ENCODE measurements at places on chromosomes 6 and 20.

- DNase-seq, result no peak
Measured at GRCh38 chr6:17497535-17498095, 102.5 kb upstream of the FAM8A1 start.

- DNase-seq, result no peak
Measured at GRCh38 chr6:84515067-84515466, 249.3 kb downstream of the TBX18 start.

- DNase-seq, result no peak
Measured at GRCh38 chr6:149109397-149110070, 208.0 kb upstream of the TAB2 start.

DNA sequence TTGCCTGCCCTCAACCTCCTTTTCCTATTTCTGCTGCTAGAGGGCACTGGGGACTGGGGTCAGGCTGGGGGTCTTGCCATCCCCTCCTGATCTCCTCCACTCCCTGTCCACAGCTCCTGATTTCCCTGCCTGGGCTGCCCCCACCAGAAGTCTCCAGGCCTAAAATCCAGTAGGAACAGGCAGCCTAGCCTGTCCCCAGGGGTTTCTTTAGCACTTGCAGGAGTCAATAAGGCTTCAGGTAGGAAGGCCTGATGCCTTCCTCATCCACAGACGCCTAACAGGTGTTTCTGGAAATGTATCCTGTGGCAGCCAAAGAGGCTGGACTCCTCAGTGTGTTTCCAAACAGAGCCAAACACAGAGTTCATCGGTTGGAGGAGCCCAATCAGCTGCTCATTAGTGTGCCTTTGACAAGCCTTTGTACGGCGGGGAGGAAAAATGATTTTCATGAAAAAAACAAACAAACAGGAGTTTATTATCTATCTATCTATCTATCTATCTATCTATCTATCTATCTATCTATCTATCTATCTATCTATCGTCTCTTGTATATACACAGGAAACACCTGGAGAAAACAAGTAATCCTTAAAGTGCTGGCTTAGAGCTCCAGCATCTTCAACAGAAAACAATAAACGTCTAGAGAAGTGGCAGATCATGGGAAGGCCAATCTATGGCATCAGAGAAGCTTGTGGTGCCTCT, 3.7 kb upstream of the RAET1E start:
- DNase-seq, result no peak

DNA sequence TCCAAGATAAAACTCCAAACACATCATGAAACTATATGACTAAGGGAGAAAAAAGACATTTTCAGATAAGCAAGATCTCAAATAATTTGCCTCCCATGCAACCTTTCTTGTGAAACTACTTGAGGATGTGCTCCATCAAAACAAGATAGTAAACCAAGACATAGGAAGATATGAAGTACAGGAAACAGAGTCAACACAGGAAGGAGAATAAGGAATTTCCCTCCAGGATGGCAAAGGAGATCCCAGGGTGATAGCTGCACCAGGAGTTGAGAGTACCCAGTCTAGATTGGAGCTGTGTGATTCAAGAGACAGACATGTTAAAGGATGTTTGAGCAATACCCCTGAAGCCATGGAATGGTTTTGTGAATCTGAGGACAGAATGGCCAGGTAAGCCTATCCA, 15.3 kb downstream of the IL17A start:
- no peak for DNase-seq

GRCh38 chr6:138227316-138227781, 9.1 kb upstream of the PBOV1 start:
- DNase-seq, result no peak

DNA sequence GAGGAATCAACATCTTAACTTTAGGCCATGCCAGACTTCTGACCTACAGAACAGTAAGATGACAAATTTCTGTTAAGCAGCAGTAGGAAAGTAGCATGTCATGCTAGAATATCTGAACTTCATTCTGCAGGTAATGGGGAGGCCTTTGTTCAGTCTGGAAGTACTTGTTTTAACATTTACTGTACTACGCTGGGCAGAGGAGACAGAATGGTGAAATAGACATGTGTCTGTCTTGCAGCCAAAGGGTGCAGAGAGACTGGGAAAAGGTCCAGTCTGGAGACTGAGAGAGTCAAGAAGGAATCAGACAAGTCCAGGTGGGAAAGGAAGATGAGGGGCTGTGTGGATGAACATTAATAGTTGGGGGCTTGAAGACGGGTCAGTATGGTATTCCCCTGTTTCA, 17.5 kb upstream of the ZBTB2 start:
- DNase-seq, result no peak

- no peak for DNase-seq
Measured at GRCh38 chr20:16607364-16608276, 34.4 kb upstream of the KIF16B start.

DNA sequence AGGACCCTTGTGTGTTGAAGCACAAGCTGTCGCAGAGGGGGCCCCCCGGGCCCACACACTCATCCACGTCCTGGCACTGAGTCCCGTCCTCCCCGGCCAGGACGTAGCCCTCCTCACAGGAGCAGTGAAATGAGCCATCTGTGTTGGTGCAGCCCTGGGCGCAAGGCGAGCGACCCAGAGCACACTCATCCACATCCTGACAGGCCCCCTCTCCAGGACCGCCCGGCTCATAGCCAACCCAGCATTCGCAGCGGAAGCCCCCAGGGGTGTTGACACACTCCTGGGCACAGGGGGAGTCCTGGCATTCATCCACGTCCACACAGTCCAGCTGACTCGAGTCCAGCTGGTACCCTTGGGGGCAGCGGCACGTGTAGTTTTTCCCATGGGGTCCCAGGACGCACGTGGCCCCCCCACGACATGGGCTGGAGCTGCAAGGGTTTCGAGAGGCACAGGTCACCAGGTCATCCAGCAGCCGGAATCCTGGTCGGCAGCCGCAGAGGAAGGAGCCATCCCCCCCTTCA, 1.2 kb downstream of the CD93 start:
- DNase-seq, result no peak

DNA sequence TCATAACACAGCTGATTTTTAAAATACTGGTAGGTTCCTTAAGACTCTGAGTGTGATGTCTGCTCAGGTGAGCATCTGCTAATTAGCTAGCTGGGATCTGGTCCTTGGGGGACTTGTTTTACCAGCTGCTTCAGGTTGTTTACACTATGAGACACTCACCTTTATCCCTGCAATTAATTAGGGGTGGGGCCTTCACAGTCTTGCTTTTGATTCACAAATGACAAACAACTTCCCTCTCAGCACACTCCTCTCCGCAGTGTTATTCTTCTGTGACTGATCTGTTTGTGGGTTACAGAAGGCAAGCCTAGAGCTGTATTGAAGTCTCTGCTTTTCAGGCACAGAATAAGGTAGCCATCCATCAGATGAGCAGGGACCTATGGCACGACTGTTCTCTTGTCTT, 62.0 kb upstream of the CD83 start:
- no peak for DNase-seq
